ENCODE measurements at places on chromosomes 2 and 18.

DNA sequence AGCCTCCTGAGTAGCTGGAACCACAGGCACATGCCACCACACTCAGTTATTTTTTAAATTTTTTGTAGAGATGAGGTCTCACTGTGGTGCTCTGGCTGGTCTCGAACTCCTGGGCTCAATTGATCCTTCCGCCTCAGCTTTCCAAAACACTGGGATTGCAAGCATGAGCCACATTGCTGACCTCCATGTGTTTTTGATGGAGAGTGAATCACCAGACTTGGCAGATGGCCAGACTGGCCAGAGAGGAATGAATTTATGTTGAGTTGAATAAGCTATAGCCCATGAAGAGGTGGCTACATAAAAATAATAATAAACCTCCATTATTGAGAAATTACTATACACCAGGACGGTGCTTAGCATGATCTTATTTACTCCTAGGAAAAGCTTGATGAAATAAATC, 91.5 kb downstream of the MREG start:
- peak; percentile 58 for DNase-seq

GRCh38 chr2:113847144-113847543, 42.7 kb upstream of the ACTR3 start:
- peak; percentile 31 for DNase-seq

- DNase-seq = no peak
Measured at GRCh38 chr2:214410128-214410775, 602 bp upstream of the VWC2L start.

- peak; percentile 75 for DNase-seq
Measured at GRCh38 chr2:138827426-138828054, 47.4 kb upstream of the NXPH2 start.

GRCh38 chr2:38440655-38441054, 63.6 kb upstream of the ATL2 start:
- DNase-seq = no peak

- DNase-seq = no peak
Measured at GRCh38 chr18:12751891-12752290, 49.0 kb downstream of the PSMG2 start.

DNA sequence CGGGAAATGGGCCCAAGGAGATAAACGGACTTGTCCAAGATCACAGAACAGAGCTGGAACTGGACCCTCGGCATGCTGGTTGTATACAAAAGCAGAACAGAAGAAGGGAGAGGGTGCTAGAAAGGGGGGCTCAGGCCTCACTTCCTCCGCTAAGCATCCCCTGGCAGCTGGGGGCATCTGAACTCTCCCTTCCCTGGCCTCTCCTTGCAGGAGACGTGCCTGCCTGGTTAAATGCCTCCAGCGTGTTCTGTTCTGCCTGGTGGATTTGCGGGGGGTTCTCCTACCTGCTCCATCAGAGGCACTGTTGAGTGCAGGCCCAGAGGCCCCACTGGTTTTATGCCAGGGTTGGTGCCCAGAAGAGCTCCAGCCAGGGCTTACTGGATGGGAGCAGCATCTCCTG, 124.7 kb downstream of the ZFP36L2 start:
- no peak for DNase-seq

DNA sequence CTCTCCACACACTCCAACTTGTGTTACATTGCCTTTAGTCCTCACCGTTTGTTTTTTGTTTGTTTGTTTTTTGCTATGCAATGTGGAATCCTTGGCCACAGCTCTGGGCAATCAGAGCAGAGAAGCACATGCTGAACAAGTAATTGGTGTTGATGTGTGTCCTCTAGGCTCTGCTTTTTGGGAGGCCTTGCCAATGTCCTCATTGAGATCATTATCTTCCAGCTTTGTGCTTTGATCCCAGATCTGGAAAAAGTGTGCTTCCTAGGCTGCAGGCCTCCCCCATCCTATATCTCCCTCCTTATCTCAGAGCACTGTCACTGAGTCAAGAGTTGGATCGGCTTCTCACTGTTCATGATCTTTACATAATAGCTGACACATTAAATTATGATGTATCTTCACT, 25.9 kb downstream of the OSR1 start:
- DNase-seq = no peak

DNA sequence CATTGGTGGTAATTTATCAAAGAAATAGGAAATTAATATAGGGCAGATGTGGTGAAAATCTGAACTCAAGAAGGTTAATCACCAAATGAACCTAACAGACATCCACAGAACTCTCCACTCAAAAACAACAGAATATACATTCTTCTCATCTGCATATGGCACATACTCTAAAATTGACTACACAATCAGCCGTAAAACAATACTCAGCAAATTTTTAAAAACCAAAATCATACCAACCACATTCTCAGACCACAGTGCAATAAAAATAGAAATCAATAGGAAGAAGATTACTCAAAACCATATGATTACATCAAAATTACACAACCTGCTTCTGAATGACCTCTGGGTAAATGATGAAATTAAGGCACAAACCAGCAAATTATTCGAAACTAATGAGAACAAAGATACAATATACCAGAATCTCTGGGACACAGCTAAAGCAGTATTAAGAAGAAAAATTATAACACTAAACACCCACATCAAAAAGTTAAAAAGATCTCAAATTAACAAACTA, 31.0 kb downstream of the RBM43 start:
- DNase-seq = peak; percentile 21

DNA sequence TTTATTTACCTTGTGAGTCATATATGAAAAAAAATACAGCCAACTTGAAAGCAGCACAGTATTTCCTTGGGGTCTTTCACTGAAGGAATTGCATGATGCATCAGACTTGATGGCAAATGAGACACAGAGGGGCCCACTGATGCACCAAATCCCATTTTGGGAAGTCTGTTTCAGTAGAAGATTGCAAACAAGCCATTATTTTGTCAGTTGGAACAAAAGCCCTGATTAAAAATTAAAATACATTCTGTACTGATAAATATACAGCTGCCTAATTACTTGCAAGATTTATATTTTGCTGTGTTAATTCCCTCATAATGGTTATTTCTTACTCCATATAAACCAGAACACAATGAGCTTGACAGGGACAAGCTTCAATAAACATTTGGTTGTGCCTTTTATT, 370.4 kb downstream of the SUCLG1 start:
- DNase-seq = no peak

DNA sequence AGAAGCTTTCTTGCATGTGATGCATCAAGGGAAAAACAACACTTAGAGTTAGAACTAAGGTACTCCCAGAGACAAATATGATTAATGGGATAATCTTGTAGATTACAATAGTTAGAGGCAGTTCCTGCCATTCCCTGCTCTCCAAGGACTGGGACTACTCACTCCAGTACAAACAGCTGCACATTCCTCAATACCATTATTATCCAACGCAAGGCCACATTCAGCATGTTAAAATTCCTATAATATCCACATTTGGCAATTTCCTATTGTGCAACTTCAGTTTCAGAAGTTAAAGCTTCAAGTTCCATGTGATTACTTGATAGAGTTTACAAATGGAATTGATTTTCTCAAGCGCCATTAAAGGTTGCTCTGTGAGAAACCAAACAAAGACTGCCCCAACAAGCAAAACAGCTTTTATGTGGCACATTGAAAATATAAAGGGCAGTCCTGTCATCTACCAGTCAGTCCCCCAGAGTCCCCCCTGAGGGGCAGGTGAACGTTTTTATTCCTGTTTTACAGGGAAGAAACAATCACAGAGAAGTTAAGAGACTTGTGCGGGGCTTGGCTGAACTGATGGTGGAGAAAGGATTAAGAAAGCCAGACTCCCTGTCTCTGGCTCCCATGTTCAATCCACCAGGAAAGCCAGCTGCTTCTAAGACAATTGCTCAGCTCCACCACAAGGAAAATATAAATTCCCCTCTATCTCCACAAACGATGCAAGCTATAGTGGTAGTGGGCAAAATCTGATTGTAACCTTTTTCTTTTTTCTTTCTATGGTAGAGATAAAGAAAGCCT, 72.6 kb downstream of the TXNL1 start:
- peak; percentile 50 for DNase-seq

DNA sequence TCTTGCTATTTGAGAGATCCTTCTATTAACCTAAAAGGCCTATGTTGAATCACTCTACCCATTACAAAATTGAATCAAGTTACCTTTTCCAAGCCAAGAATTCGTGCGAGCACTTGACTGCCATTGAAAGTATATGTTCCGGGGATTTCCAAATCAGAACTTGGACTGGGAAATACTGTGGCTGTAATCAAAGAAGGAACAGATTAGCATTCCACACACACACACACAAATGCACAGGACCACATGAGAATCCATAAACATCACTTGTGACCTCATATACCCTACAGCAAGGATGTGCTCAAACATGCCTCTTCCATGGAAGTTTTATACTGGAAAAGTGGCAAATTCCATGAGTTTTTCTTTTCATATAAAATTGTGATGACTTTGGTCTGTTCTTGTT, 86.0 kb downstream of the ABCA12 start:
- no peak for DNase-seq

DNA sequence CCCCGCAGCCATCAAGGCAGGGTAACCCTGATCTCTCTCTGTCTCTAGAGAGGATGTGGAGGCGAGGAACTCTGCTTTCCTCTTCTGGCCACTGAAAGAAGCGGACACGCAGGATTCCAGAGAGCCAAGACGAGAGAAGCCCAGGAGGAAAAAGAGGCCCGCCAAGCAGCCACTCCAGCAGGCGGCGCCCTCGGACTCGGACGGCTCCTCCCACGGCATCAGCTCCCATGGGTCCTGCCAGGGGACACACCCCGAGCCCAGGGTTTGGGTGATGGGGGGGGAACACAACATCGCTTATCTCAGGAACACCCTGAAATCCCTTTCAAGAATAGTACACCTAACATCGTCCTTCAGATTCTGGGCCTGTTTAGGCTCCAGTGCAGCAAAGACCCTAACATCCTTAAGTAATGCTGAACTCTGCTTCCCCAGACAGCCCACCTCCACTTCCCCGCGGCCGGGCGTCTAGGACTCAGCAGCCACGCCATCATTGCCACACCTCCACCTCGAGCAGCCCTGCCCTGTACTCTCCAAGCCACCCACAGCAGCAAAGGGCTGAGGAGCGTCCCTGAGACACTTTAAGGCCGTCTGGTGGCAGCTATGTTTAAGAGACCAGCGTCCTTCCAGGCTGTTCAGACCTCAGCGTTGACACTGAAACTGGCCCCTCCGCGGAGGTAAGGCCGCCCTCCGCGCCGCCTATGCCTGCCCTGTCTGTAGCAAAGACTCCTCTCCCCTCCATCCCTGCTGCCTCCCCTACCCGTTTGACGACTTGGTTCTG, 34.3 kb upstream of the CNGA3 start:
- no peak for DNase-seq

GRCh38 chr2:239912938-239913635, 112.1 kb downstream of the NDUFA10 start:
- DNase-seq = peak; percentile 15
